Stimulated activated CD4-positive, alpha-beta T cell treated with anti-CD3 and anti-CD28 coated beads, Interleukin-12 subunit alpha, Interleukin-12 subunit beta, amount 100 ng/mL, for 24 hours (primary cell): ENCODE measurements at places on chromosomes 1 and 21.

- DNase-seq: no peak
Observed at GRCh38 chr1:88149686-88150085, 534.4 kb upstream of the PKN2 start.

- DNase-seq: no peak
Observed at GRCh38 chr1:162070094-162070748, 730 bp downstream of the NOS1AP start.

DNA sequence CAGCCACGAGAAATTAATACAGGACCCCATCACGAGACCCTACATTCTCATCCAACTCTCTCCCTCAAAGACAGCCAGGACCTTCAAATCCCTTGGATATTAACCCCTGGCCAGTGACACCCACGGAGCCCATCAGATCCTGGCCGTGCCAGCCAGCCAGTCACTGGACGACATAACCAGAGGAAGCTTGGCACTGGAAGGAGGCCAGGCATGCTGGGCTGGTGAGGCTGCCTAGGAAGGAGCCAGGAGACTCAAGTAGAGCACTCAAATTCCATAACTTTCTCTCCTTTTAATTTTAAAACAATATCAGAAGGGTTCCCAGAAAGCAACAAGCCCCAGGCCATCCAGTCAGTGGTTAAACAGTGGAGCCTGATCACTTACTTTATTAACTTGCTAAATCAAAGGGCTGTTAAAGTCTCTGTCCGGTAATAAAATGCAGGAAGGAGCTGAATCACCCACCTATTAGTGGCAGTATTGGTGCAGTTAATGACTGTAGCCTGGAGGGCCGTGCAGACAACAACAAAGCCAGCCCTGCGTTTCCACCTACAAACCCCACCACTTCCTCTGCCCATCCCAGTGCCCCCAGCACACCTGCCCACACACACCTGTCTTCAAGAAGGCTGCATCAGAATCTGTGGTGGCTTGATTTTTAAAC is 78.0 kb downstream of the HIVEP3 start:
- no peak for DNase-seq

DNA sequence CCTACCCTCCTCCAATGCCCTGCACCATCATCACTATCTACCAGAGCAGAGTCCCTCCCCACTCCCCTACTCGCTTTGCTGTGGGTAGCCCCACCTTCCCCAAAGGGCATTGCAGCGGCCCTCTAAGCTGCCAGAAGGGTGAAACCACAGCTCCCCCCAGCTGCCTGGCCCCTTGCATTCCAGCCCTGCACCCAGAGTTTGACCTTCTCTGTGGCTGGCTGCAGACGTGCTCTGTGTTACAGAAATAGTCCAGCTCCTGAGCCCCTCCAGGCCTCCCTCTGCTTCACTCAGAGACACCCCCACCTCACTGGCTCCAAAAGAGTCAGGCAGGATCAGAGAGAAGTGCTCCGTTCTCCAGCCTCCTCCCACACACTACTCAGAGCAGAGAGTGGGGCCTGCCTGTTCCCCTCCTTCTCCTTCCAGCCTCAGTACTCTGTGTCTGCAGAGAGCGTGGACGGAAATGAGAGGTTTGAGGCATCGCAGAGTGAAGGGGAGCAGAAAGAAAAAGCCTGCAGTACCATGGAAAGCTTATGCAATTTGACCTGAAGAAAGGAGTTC is 63.2 kb downstream of the PLEKHA6 start:
- DNase-seq: no peak

DNA sequence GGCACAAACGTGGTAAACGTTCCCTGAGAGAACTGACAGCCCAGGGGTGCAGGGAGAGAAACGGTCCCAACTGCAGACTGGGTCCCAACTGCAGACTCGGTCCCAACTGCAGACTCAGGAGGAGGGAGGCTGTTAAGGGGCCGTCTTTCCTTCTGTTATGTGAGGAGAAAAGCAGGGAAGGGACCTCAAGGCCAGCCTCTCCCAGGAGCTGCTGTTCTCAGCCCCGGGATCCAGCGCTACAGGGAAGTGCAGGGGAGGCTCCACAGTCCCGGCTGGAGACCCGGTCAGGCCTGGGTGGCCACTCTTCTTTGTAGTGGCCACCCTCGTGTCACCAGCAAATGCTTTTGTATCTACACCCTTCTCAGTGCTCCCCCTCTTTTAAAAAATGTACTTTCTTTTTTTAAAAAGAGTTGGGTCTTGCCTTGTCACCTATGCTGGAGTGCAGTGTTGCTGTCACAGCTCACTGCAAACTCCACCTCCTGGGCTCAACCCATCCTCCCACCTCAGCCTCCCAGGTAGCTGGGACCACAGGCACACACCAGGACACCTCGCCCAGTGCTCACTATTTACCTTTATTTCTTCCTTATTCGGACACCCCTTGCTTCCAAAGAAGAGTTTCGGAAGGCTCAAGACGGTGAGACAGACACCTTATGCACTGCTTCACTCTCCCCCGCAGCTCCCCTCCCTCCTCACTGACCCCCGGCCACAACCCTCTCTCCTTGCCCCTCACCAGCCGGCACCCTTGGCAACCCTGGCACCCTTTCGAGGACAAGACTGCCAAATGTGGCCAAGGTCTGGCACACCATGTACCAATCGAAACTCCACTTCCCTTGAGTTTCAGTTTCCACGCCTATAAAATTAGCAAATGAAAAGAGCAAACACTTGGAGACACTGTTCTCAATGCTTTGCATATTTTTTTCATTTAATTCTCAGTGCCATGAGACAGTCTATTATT is 21.8 kb downstream of the CAPN2 start:
- DNase-seq: no peak

GRCh38 chr1:95138223-95138622 is 21.1 kb downstream of the TLCD4 start:
- DNase-seq: no peak

DNA sequence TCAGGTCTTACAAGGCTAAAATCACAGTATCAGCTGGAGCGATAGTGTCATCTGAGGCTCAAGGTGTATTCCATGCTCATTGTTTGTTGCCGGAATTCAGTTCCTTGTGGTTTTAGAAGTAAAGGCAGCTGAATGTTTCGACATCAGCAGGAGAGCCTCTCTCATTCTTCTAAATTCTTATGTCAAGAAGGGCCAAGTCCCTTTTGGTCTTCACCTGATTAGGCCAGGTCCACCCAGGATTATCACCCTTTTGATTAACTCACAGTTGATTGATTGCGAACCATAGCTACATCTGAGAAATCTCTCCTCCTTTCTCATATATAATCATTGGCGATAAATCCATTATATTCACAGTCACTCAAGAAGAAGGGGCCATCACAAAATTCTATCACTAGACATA is 806.7 kb upstream of the PRMT6 start:
- DNase-seq: no peak
